ENCODE measurements at places on chromosomes 6 and 20.

GRCh38 chr6:147640606-147641005 lies 132.1 kb downstream of the SAMD5 start:
- no peak for DNase-seq

DNA sequence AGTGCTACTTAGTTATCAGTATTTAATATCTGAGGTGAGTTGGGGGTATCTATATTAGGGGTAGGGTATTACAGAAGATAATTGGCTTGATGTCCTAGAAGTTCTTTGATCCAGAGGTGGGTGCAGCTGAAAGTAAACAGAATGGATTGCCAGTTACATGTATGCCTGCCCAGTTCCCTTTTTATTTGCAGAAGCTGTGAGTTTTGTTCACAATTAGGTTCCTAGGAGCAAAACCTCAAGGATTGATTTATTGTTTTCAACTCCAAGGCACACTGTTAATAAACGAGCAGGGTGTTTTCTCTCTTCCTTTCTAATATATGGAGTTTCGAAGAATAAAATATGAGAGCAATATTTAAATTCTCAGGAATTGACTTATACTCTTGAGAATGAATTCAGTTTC lies 129.0 kb downstream of the SULF2 start:
- no peak for DNase-seq

- no peak for DNase-seq
Observed at GRCh38 chr6:83073615-83074014, 6.1 kb downstream of the DOP1A start.

DNA sequence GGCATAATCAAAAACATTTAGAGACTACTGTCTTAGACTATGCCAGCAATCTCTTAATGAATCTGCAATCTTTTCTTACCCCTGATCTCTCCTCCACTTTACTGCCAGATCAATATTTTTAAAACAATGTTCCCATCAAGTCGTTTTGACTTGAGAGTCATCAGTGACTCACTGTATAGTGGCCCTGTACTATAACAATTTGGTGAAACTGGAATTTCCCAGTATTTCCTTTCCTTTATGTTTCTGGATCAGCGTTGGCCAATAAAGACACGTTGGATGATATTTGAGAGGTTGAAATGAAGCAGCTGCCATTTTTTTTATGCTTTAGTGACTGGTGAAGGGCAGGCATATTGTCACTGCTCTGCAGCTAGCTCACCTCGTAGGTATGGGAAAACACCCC lies 10.1 kb upstream of the SMIM13 start:
- no peak for DNase-seq

DNA sequence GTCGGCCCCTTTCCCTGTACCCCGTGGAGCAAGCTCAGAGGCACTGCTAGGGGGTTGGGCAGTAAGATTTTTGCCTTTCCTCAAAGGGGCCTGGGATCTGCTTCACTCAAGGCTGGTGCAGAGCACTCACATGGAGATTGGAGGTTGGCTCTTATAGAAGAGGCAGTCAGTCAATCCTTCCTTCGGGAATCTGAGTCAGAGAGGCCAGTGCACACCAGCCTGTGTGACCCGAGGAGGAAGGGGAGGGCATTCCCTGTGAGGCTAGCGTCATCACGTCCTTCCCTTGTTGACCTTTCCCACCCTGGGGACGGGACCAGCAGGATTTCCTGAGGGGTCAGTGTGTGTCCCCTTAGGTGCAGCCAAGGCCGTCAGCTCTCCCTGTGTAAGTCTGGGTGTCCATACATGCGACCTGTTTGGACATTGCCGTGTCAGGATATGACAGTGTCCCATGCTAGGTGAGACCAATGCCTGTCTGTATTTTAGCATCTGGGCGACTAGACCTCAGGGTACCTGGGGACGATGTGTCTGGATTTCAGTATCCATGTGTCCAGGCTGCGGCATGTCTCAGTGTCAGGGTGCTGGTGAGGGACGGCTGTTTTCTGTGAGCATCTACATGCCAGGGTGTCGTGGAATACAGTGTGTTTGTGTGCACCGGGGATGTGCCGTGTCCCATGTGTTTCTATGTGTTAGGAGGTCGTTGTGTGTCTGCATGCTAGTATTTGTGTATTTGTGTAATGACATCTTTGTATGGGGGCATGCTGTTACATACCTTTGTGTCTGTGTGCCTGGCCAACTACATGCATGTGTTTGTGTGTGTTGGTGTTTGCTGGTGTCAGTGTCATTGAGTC lies 2.8 kb upstream of the ZNF512B start:
- no peak for DNase-seq

DNA sequence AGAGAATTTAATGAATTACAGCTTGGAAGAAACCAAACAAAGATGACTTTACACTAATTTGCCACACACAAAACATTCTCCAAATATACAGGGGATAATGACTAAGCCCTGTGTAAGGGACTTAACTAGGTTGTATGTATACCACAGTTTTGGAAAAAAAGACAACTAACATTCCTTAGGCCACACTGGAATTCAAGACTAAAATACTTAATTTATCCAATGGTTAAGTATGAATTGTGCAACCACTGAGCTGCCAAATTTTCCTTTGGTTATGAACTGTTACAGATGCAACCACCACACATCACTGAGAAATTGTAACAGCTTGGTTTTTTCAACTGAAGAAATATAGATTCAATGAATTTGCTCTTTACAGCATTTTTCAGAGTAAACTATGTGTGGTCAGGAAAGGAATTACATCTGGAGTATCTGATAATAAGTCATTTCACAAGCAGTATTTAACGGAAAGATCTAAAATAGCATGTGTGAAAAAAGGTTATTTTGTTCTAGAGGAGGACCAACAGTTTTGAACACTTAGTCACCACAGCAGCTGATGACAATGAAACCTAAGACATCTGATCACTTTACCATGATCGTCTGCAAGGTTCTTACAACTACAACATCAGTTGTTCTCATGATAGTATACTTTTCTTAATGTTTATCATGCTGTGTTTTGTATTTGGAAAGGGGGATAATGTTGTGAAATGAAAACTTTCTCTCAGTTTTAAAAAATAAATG lies 318.8 kb downstream of the BCKDHB start:
- DNase-seq = no peak

DNA sequence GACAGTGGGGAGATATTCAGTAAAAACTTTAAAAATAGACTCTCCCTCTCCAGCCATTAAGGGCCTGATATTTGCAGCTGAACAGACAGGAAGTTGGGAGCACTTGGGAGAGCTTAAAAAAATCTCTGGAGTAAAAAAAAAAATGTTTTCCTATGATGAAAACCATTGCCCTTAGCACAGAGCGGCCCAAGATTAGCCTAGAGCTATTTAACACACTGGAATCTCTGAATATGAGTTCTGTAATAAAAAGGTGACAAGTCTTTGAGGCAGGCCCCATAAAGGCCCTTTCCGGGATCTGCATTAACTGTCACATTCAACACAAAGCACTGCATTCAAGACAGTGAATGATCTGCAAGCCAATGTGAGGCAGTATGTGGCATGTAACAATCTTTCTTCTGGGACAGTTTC lies 393.7 kb downstream of the ZFAND3 start:
- DNase-seq = no peak

Data from NCI-H1092 (cell line).